ENCODE measurements at places on chromosomes 1 and 21.

GRCh38 chr1:158008630-158009029, 15.2 kb downstream of the KIRREL1 start:
- DNase-seq: no peak

GRCh38 chr21:32351428-32351827, 41.4 kb downstream of the URB1 start:
- DNase-seq: no peak

DNA sequence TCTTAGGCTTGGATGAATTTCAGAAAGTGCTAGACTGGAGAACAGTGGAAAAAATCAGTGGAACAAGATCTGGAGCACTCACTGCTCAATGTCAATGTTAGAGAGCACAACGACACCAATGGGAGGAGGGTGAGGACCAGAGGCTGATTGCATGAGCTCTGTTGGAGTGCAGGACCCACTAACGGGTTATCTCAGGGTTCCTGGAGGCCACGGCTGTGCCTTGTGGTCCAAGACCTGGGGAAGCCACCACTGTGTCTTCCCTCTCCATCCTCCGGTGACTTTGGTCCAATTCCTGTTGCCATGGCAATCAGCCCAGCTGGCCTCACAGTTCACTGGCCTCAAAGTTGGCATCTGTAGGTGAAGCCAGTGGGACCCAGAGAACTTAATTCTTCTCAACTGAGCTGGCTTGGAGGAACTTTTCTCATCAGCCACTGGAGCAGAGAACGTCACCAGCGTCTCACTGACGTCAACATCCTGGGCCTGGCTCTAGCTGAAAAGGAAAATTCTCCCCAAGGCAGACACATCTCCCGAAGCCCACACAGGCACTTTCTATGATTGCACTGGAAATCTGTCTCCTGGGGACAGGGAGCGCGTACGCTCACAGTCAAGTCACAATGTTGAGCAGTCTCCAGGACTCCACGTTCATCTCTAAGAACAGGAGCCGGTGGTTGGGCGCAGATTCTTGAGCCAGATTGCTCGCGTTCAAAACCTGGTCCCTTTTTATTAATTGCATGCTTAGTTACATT, 21.9 kb upstream of the GPR157 start:
- DNase-seq: no peak

GRCh38 chr1:227998374-227999055, 8.3 kb upstream of the WNT3A start:
- no peak for DNase-seq

- no peak for DNase-seq
These were observed 27.3 kb upstream of the COL6A1 start for GRCh38 chr21:45954261-45954660.

GRCh38 chr1:22552021-22552420, 11.3 kb upstream of the EPHA8 start:
- DNase-seq: no peak

- DNase-seq: no peak
These were observed 73.7 kb downstream of the URB2 start for GRCh38 chr1:229699613-229700267.

DNA sequence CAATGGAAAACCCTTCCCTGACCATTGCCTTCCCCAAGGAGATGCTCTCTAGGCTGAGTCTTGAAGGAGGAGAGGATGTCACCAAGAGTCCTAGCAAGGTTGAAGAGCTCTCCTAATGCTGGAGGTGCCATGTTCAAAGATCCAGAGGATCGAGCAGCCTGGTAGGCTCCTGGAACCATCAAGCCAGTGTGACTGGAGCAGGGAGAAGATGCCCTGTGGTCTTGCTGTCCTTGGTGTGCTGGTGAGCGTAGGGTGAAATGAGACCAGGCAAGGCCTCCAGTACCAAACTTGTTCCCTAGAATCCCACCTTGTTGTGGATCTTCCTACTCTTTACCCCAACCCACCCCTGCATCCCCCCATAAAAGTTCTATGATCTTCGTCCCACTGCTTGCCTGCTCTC, 46.6 kb upstream of the GALNT2 start:
- DNase-seq: no peak

- no peak for DNase-seq
These were observed 46.3 kb upstream of the SAMSN1 start for GRCh38 chr21:14592296-14593000.

DNA sequence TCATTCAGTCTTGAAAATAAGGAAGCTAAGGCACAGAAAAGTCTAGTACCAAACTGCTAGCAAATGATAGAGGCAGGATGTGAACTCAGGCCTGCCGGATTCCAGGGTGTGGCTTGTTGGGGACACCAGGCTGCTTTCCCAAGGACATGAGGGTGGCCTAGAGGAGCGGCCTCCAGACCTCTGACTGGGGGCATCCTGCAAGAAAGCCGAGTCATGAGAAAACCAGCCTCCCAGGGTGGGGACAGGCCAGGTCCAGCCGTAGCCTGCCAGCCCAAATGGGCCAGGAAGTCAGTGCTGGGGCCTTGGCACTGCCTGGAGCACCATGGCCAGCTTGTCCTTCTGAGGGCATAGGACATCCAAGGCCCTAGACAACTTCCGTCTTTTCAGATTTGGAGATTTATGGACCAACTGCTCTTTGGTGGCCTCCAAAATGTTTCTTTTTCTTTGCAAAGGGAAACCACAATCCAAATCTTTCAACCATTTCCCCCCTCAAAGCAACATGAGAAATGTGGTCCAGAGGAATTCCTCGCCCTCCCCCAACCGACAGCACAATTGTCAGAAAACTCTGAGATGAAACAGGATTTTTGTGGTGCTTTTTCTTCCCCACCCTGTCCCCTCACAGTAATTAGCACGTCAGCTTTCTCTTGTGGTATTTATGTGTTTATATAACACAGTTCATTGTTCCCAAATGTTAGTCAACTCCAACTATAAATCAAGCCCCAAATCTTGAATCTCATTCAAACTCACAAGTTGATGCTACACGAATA, 212.3 kb downstream of the KAZN start:
- no peak for DNase-seq

- DNase-seq: no peak
These were observed 35.4 kb downstream of the PTPRU start for GRCh38 chr1:29271724-29272123.

Measured in immature natural killer cell (primary cell).